H54 (cell line): ENCODE measurements at places on chromosomes 3 and 15.

DNA sequence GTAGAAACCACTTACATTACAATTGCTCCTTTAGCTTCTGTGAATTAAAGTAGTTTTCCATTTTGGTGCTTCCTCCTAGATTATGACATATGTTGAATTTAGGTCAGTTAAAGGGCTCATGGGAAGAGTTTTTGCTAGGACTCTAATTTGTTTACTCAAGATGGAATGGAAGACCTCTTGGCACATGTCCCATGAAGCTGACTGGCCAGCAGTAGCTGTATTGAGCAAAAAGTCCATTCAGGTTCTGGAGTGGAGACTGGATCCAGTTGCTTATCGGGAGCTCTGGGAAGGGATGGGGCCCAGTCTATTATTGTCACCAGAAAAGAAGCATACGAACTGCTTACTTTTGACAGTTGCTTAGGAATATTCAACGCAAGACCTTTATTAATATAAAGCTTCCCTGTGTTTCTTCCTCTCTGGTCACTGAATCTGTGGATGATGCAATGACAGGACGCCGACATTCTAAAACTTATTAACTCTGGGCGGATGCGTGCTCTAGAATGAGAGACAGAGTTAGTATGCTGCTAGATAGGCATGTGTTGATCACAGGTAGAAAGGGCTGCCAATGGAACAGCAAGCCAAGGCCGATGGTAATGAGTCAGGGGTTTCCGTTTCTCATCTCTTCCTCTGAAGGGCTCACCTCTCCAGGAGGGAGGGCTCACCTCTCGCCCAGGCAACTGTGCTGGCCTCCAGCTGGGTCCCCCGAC, 155.8 kb downstream of the NR1D2 start:
- no peak for DNase-seq

DNA sequence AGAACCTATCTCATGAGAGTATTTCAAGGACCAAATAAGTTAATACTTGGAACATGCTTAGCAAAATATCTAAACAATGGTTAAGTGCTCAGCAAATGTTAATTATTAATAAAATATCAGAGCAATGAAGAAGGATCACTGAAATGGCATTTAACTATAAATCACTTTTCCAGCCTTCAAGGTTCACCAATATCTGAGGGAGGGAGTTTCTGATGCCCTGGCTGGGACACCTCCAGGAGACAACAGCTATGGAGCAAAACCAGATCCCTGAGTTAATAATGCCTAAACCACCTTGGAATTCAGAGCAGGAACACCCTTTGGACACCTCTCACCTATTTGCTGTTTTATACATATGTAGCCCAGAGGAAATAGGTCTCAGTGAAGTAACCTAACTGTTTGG, 6.4 kb upstream of the FAM174B start:
- DNase-seq: no peak

DNA sequence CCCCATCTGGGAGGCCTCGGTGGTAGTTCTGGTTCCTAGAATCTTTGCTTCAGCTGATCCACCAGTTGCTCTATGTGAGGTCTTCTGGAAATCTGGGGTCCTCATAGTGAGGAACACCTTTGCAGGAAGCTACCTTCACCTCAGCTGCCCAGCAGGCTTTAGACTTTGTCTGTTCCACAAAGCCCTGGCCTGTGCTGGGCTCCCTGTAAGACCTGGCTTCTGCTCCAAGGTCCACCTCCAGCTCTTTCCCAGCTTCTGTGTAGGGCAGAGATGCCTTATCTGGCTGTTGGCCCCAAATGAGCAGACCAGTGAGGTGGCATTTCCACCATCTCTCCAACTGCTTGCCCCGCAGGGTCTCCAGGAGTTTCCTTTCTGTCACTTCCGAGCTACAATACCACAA, 8.2 kb upstream of the HOMER2 start:
- DNase-seq: no peak

- no peak for DNase-seq
Measured at GRCh38 chr3:153093629-153094028, 68.4 kb upstream of the RAP2B start.

- DNase-seq: no peak
Measured at GRCh38 chr3:159005137-159005536, 203.3 kb downstream of the MFSD1 start.

GRCh38 chr15:23994273-23994672, 307.2 kb upstream of the NDN start:
- no peak for DNase-seq

- DNase-seq: no peak
Measured at GRCh38 chr3:177005718-177006405, 191.4 kb downstream of the TBL1XR1 start.

DNA sequence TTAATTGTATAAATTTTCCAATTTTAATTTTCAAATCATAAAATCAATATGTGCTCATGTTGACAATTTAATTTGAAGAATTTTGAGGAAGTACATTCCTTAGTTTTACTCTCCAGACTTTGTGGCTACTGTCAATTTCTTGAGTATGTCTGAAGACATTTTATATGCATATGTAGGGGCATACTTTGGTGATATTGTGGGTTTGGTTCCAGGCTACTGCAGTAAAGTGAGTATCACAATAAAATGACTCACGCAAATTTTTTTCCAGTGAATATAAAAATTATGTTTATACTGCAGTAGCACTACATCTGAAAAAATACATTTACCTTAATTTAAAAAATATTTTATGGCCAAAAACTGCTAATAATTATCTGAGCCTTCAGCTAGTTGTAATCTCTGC, 123.2 kb upstream of the PLCL2 start:
- no peak for DNase-seq

DNA sequence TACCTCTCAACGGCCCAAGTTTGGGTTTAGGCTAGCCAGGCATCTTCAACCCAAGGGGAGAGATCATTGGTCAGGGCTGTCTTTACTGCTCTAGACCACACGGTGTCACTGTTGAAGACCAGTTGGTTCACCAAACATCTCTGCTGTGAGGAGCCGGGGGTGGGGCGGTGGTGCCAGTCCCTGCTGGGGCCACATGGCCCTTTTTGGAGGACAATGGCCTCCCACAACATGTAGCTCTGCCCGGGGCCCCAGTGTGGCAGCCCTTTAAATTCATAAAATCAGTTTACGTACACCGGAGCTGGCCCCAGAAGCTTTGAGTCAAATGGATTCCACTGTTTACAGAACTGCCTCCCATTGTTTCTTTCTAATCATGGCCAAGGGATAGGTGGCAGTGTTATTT, 19.1 kb upstream of the TM4SF18 start:
- peak; percentile 53 for DNase-seq

GRCh38 chr3:124824286-124824915, 62.8 kb downstream of the ITGB5 start:
- DNase-seq: no peak

- no peak for DNase-seq
Measured at GRCh38 chr3:189300345-189300744, 128.6 kb downstream of the TPRG1 start.

DNA sequence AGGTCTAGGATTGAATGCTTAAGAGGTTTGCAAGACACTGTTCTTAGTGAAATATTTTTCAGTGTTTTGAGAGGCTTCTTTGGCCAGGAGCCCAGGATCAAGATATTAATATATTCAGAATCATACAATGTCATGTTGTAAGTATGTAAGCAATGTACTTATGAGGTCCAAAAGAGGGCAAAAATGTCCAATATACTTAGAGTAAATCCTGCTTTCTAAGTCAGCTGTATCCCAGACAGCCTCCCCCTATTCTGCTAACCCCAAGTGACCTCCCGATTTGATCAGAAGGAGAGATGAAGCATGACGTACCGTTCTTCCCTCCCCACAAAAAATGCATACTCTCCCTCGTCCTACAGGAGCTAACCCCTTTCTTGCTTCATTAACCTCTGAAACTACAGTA, 70.9 kb downstream of the CHAC1 start:
- no peak for DNase-seq

DNA sequence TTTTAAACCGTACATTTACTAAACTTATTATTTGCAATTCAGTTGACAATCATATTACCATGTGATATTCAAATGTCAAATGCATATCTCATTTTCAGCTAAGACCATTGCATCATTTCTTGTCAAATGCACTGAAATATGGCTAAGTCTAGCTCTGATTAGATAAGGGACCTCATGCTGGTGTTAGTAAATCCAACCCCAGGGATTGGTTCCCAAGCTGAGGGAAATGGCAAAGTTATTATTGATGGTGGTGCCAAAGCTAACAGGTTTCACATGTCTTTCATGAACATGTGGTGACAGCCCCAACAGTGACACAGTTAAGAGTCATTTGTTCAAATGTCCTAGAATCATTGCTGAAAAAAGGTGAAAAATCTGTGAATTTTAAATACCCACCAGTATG, 641.1 kb downstream of the MECOM start:
- DNase-seq: no peak

- DNase-seq: peak; percentile 13
Measured at GRCh38 chr15:100602823-100603393, 519 bp downstream of the ASB7 start.

- no peak for DNase-seq
Measured at GRCh38 chr3:3127432-3128010, 781 bp downstream of the TRNT1 start.

DNA sequence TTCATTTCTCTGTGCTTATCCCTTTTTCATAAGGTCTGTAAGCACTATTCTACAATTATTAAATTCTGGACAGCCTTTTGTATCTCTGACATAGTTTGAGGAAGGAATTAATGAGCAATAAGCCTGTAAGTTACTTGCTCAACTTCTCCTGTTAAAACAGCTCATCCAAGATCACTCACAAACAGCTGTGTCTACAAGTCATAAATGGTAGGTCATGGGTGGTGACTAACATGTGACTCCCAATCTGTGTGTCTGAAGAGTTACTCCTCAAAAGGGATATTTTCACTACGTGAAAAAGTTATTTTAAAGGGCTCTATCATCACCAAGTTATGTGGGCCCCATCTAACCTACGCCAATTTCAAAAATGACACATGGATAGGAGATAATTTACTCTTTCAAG, 145.2 kb upstream of the CBLB start:
- no peak for DNase-seq

DNA sequence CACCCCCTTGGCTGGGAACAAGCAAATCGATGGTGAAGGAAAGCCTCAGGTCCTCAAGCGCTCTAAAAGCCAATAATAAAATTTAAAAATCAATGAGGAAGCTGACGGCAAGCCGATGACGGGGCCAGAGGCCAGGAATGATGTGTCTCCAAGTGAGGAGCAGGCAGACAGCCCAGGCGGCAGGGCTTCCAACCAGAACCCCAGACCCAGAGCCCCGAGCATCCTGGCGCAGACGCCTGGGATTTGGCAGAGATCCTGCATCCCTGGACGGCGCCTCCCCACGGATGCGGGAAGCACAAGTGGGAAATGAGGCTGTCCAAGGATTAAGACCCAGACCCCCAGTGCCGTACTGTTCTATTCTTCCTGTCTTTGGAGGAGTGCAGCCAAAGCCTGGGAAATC, 123.0 kb upstream of the PROK2 start:
- no peak for DNase-seq

DNA sequence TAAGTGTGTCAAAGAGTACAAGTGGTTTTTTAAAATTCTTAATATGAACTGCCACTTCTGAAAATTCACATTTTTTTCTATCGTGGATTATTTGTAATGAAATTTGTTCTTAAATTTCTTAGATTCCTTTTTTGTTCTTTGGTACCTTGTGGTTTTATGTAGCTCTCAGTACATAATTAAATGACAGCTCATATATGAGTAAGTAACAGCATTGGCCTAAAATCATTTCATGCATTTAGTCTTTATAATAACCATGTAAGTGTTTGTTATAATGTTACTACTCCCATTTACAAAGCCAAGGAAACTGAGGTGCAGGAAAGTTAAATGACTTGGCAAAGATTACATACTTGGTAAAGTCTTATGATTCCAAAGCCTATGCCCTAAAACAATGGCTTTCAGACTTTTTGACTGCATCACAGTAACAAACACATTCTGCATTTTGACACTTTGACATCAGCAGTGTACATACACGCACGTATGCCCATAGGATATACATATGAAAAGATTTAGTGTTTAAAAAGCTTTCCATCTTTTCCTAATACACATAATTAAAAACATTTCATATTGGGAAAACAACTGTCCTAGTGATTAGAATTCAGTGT, 14.9 kb downstream of the SPRED1 start:
- no peak for DNase-seq

DNA sequence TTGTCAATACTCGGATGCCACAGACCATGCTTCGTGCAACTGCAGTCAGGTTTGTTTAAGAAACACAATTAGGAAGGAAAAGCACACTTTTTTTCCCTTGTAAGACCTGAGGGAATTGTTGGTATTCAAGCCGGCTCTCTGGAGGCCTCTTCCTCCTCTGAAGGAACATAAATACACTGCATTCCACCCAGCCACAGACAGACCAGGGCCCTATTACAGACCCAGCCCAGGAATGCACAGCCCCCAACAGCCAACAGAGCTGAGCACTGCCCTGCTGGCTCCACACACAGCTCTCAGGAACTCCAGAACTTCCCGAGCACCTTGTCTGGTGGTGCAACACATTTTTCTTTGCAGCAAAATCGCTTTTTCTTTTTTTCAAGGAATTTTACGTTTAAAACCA, 488.7 kb upstream of the PROK2 start:
- no peak for DNase-seq

- DNase-seq: no peak
Measured at GRCh38 chr3:176512037-176512436, 685.2 kb downstream of the TBL1XR1 start.

GRCh38 chr3:4606911-4607310, 113.8 kb downstream of the ITPR1 start:
- no peak for DNase-seq

DNA sequence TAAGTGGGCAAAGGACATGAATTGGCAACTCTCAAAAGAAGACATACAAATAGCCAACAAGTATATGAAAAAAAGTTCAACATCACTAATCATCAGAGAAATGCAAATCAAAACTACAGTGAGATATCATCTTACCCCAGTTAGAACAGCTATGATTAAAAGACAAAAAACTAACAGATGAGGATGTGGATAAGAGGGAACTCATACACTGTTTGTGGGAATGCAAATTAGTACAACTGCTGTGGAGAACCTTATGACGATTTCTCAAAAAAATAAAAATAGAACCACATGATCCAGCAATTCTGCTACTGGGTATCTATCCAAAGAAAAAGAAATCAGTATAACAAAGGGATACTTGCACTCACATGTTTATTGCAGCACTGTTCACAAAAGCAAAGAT, 28.6 kb downstream of the NEK10 start:
- DNase-seq: no peak

- DNase-seq: no peak
Measured at GRCh38 chr3:183018421-183019192, 38.3 kb upstream of the DCUN1D1 start.

GRCh38 chr15:70299931-70300869, 202.5 kb upstream of the TLE3 start:
- no peak for DNase-seq

GRCh38 chr3:37985637-37986320, 4.8 kb upstream of the VILL start:
- no peak for DNase-seq

DNA sequence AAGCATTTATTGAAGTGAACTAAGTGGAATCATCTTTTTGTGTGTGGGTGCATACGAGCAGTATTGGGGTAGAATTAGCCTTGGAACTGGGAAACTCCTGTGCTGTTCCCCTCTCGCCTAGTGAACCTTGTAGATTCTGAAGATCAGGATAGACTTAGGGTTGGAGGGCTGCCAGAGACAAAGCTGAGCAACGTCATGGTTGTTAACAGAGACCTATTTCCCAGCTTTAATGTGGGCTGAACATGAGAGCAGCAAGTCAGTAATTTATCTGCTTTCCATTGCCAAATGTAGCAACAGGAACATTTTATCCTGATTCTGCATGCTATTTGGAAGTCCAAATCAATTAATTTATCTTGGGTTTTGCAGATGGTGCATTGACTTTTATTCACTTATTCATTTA, 246.6 kb downstream of the IL20RB start:
- no peak for DNase-seq
